ENCODE measurements at places on chromosomes 16 and 17.

DNA sequence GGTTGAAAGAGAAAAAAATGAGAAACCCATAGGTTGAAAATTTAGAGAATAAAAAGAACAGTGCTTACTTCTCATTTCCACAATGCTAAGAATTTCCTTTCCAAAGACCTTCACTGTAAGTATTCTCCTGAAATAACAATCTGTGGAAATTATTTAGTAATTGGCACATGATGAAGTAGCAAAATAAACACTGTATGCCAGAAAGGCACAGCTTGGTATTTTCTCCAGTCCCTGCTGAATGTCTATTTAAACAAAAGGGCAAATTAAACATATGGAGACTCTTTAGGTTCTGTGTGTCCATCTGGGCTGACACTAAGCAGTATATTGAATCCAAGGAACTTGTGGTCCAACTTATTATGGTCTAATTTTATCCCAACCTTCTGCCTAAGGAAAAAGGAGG, 46.1 kb downstream of the CHCT1 start:
- no peak for DNase-seq
- H3K27ac ChIP-seq: no peak overlapping the region
- peaks cover 51% of the 10 kb centered on the region for H3K36me3 ChIP-seq
- peaks cover 5% of the 10 kb centered on the region for H3K4me1 ChIP-seq
- H3K4me3 ChIP-seq: no peak overlapping the region

DNA sequence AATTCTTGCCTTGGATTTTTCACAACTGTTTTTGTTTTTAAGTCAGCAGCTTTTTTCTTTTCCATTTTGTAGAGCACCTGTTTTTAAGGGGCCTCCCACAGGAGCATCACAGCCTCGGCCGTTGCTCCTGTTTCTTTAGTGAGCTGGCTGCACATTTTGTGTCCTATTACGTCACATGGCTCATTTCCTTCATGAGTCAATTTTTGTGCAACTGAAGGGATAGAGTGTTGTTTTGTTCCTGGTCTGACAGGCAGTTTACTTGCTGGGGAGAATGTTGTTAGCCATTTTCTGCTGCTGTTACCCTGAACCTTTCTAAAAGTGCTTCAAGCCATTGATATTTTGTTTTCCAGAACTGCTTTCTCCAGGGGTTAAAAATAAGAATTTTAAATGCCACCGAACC, 45.0 kb upstream of the CRISPLD2 start:
- no peaks in the 10 kb centered on the region for H3K4me1 ChIP-seq
- no peak for DNase-seq
- peaks cover 52% of the 10 kb centered on the region for H3K36me3 ChIP-seq
- H3K4me3 ChIP-seq: no peak overlapping the region
- H3K27me3 ChIP-seq: no peaks in the 10 kb centered on the region

DNA sequence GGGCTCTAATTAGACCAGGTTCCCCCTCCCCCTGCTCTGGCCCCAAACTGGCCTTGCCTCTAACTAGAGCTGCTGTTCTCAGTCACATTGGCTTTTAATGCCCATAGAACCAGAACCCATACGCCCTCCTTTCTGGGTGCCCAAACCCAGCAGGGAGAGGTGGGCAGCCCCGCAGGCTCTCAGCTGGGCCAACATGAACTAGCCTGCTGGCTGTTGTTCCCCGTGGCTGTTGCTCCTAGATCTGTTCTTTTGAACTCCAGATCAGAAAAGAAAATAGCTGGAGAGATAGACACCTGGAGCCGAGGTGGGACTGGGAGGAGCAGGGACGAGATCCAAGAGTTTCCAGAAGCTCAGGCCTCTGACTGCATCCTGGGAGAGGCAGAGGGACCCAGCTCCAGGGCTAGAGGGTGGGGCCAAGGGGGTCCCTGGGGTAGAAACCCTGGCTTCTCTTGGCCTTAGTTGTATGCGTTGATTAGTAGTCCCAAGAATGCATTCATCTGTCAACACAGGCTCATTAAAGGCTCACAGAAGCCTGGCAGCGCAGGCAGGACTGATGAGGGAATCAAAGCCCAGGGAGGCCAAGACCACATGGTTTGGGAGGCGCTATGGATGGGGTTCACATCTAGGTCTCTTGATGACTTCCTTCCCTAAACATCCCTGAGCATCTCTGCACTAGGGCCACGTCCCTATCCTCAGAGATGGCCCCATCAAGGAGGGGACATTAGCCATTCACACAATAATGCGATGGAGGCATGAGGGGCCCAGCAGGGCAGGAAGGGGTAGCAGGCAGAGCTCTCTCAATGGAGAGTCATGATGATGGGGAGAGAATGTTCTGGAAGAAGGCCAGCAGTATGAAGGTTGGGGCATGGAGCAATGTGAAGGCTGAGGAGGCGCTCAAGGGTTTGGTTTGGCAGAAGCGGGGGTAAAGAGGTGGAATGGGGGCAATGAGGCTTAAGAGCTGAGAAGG, 1.3 kb upstream of the CPSF4L start:
- no peaks in the 10 kb centered on the region for H3K4me1 ChIP-seq
- no peak overlapping the region for H3K4me3 ChIP-seq
- H3K27me3 ChIP-seq: peaks cover 2% of the 10 kb centered on the region
- no peak overlapping the region for H3K27ac ChIP-seq

- no peak overlapping the region for H3K27ac ChIP-seq
- no peaks in the 10 kb centered on the region for H3K36me3 ChIP-seq
- H3K4me1 ChIP-seq: peaks cover under 1% of the 10 kb centered on the region
- DNase-seq: no peak
- H3K27me3 ChIP-seq: peaks cover under 1% of the 10 kb centered on the region
These were observed 28.4 kb downstream of the CD300LB start for GRCh38 chr17:74502861-74503260.

- DNase-seq: peak; percentile 58
- no peaks in the 10 kb centered on the region for H3K27me3 ChIP-seq
These were observed 322.1 kb downstream of the SEC14L1 start for GRCh38 chr17:77462553-77463497.

Measured in activated CD4-positive, alpha-beta T cell treated with anti-CD3 and anti-CD28 coated beads, Interleukin-2, amount 10 ng/mL, durations not matched to agents 24 days and 14 days (primary cell).